ENCODE measurements at places on chromosomes 1 and 21.

DNA sequence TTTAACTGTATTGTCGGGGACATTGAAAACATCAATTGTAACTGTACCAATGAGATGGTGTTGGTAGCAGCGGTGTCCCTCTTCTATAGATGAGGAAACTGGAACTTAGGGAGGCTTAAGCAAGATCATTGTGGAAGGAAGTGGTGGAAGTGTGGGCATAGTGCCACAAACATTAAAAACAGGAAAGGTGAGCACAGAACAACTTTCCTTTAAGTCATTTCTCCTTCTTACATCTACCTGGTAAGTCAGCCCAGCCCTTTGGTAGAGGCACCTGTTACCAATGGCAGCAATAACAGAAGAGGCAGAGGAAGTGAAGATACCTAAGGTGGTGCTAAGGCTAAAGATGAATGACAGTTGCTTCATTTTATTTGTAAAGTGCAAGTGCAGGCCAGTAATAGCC lies 12.0 kb upstream of the CTSS start:
- DNase-seq = no peak

- no peak for DNase-seq
Measured at GRCh38 chr21:43318841-43319781, 107.8 kb downstream of the SIK1 start.

DNA sequence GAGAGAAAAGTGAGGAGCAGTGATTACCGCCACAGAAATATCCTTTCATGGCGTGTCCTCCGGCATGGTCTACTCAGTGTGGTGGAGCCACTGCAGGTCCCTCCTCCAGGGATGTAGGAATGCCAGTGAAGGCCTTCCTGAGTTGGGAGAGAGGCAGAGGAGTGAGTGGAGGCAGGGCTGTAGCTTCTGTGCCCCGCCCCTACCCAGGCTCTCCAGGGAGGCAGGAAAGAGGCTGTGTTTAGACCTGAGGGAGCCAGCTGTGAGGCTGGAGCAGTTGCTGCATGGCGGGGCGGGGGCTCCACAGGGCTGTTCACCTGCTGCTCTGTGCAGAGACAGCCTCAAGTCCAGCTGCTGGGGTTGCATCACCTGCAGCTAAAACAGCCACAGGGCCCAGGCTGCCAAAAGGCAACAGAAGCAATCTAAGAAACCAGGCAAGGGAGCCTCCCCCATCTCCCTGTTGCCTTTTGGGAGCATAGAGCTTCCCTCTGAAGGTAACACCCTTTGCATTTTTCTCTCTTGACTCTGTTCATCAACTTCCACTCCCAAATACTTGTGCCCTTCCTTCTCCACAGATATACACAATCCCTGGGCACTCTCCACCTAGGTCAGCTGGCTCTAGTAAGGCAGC lies 801 bp upstream of the ANXA9 start:
- no peak for DNase-seq

- no peak for DNase-seq
Measured at GRCh38 chr1:247324923-247325322, 6.7 kb downstream of the ZNF496 start.

DNA sequence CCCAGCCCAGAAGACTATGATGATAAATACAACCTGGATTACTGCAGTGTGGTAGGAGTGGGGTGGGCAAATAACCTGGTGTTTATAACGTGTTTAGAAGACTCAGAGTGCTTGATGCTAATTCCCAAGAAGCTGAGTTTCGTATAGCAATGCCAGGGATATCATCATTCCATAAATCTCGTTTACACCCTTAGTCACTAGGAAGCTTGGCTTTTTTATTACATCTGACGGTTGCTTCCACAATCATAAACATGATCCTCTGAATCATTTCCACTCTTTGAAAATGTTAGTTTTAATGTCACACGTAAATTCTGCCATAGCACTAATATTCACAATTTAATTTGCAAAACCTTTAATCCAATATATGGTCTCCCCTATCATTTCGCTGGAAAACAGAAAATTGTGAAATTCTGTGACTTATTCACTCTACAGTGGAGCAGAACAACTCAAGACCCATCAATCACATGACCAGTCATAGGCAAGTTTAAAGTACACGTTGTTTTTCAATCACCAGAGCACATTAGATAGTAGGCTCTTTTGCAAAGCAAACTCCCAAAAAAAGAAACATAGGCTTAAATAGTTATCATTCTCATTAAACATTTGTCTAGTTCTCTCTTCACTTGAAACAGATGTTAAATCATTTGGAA lies 321.0 kb downstream of the LTN1 start:
- DNase-seq = no peak

GRCh38 chr1:20382711-20383110 lies 92.0 kb downstream of the VWA5B1 start:
- no peak for DNase-seq

- DNase-seq = no peak
Measured at GRCh38 chr1:90200646-90201205, 205.8 kb downstream of the ZNF326 start.

DNA sequence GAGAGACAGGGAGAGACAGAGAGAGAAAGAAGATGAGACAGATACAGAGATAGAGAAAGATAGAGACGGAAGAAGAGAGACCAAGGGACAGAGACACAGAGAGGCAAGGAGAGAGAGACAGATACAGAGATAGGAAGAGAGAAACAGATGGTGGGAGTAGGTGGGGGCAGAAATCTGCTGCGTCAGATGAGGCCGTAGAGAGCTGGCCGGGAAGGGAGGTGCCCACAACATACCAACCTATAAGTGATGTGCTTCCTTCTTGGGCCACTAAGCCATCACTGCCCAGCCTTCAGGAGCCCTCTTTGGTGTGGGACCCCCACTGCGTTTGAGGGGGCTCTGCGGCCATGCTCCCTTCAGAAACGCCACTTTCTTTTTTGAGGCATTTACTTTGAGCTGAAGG lies 307.6 kb upstream of the VAMP3 start:
- DNase-seq = no peak

DNA sequence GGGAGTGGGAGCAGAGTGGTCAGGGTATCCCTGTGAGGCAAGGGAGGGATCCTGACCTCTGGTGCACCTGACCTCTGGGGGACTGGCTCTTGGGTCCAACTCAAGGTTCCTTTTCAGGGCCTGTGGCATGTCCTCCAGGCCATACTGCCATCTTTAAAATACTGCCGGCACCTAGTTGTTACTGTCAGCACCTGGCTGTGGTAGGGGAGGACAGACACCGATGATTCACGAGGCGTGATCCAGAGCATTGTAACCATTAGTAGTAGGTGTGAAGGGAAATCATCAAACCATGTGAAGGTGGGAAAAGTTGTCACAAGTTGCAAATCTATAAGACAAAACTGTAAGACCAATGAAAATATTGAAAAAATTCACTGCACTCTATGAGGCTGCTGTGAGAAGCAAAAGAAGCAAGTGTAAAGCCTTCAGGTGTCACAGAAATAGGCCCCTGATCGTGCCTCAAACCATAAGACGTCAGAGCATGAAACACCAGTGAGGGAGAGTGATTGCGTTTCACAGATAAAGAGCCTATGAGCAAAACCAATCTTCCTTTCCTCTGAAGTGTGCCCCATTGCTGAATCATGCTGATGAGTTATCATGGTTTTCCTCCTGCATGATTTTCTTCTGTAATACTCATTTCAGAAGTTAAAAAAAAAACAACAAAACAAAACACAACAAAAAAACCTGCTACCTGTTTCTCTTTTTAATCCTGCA lies 55.3 kb downstream of the CDC7 start:
- no peak for DNase-seq

GRCh38 chr21:42544544-42544943 lies 30.9 kb downstream of the SLC37A1 start:
- no peak for DNase-seq

GRCh38 chr21:25507522-25507921 lies 99.8 kb downstream of the MRPL39 start:
- DNase-seq = no peak

DNA sequence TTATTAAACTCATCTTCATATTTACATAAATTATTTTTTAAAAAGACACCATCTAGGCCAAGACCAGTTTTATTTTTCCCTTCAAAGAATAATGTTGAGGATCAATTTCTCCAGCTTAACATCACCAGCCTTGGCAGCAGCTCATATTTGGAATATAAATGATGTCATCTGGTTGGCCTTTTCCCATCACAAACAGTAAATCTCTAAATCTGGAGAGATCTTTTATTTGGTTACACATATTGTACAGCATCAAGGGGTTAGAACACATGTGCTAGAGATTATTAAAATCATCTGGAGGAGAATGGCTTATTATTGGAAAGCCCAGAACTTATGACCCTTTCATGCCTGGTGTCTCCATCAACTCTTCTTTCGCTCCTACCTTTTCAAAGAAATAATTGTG lies 508.8 kb downstream of the PLPP3 start:
- no peak for DNase-seq

DNA sequence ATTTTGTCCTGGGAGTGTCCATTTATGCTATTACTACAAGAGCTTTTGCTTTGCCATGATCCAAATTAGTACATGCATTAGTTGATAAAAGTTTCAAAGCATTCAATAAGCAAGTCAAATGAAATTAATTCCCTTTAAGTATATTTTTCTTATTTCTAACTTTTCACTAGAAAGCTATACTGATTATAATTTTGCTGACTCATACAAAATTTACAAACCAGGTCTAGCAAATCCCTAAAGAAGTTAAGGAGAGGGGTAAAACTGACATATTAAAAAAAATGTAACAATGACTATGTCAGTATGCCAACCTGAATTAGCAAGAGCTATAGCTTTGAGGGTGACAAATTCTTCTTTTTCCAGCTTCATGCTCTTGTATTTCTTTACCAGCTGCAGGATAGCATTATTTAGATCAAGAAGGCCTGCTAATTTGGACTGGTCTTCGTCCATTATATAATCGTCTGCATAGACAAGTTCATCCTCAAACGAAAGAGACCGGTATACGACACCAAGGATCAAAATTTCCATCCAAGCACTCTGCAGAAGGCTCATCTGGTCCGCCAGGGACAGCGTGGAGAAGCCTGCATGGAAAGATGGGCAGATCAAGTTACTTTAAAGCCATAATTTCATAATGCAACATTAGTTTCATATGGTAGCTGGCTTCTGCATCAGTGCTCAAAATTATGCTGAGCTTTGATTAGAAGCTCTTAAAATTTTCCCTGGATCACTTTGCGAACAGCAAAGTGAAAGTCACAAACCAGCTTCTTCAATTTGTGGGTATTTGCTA lies 95.8 kb upstream of the USH2A start:
- DNase-seq = no peak

GRCh38 chr1:25556791-25557476 lies 13.5 kb downstream of the LDLRAP1 start:
- DNase-seq = no peak

DNA sequence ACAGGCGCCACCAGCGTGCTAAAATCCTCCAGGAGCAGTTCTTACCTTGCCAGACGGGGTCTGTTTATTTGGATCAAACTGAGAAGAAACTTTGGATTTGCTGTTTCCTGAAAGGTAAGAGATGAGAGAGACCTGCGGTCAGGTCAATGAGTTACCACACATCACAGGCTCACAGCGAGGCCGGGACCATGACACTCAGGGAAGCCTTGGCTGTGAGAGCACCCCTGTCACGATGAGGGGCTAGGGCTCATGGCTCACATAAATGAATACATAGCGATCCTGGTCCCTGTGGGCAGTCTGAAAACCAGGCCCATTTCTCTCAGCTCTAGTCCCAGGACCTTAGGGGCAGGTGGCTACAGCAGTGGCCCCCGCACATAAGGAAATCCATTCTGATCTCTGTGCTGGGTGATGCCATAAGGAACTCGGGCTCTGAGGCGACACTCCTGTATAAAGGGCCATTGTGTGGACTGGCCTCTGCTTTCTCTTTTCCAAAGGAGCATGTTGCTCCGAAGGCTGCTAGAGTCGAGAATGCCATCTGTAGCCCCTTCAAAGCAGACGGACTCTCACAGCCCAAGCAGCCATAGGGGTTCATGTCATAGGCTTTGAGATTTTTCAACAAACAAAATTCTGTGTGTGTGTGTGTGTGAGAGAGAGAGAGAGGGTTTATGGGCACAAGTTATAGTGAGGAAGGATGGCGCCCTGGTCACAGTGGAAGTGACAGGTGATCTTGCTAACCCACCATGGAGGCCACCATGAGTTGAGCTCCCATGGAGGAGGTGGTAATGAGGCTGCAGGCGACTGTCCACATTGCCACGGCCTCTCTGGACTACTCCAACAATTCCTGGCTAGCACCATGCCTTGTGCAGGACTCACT lies 9.0 kb upstream of the SRM start:
- DNase-seq = no peak

GRCh38 chr1:175862408-175862807 lies 119.0 kb upstream of the TNR start:
- DNase-seq = no peak

DNA sequence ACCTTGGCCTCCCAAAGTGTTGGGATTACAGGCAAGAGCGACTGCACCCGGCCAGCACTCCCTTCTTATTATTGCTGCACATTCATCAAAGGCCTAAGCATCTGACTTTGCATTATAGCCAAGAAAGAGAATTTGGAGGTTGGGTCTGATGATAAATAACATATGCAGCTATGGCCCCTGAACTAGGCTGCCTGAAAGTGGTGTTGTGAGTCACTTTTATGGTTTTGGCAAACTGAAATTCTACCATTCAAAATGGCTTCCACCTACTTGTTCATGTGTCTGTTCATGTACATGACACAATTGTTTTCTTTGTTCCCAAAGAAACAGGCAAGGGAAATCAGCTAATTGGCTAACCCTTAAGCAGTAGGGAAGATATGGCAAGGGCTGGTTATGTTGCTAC lies 25.0 kb upstream of the UAP1 start:
- DNase-seq = no peak

GRCh38 chr1:76343356-76343755 lies 268.8 kb downstream of the ST6GALNAC3 start:
- DNase-seq = no peak

DNA sequence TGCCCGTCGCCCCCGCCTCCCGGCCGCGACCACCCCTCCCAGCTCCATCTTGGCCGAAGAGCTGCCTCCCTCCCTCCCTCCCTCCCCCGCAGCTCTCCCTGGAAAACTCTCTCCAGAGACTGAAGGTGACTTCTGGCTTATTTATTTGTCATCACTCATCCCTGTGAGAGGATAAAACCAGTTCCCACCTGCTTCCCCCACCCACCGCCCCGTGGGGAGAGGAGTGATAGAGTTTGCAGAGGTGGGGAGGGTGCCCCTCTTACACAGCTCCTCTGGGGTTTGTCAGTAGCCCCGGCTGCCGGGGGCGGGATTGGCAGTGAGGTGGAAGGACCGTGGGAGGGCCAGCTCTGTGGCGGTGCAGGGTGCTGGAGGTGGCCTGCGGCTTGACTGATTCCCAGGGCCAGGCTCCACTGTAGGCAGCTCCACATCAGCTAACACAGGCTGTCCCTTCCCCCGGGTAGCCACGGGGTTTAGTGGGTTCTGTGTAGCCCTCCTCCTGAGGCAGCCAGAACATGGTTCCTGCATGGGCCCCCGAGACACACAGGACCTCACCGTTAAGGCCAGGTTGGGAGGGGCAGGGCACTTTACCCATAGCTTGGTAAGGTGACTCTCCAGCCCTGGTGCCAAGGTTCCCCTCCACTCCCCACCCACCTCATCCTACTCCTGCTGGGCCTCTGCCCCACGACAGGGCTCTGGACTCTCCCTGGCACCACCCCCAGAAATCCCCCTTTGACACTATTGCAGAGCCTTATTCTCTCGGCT lies 62.2 kb downstream of the ELK4 start:
- DNase-seq = no peak
